ENCODE measurements at places on chromosomes 2 and 18.

DNA sequence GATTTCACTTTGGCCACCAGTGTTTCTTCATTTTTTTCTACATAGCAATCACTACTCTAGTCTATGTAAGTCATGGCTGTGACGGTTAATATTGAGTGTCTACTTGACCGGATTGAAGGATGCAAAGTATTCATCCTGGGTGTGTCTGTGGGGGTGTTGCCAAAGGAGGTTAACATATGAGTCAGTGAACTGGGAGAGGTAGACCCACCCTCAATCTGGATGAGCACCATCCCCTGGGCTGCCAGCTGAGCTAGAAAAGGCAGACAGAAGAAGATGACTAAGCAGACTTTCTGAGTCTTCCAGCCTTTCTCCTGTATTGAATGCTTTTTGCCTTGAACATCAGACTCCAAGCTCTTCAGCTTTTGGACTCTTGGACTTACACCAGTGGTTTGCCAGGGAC lies 265.0 kb upstream of the SLC8A1 start:
- no peak for DNase-seq

GRCh38 chr2:164700390-164700789 lies 79.1 kb upstream of the GRB14 start:
- no peak for DNase-seq

DNA sequence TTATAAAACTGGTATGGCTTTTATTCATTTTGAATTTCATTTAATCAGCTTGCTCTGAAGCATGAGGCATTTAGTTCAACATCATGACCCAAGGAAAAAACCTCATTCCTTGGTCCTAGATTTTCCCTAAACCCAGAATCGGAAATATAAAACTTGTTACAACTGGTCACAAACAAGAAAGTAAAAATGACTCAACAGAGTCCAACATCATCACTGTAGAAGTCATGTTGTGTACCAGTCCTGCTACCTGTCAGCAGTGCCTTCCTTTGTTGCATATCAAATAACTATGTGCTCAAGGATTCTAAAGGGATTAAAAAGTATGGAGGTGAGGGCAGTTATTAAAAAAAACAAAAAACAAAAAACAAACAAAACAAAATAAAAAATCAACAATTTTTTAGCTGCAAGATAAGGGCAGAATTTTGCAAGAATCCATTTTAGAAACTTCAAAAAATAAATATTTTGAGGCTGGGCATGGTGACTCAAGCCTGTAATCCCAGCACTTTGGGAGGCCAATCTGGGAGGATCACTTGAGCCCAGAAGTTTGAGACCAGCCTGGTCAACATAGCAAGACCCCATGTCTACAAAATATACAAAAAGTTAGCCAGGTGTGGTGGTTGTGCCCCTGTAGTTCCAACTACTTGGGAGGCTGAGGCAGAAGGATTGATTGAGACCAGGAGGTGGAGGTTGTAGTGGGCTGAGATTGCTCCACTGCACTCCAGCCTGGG lies 18.4 kb downstream of the NCKAP1 start:
- DNase-seq, result no peak

GRCh38 chr2:46351750-46352138 lies 54.5 kb downstream of the EPAS1 start:
- no peak for DNase-seq

GRCh38 chr2:127143841-127144782 lies 37.2 kb upstream of the BIN1 start:
- DNase-seq, result peak; percentile 96

- no peak for DNase-seq
Measured at GRCh38 chr2:188410504-188411235, 119.0 kb downstream of the GULP1 start.

DNA sequence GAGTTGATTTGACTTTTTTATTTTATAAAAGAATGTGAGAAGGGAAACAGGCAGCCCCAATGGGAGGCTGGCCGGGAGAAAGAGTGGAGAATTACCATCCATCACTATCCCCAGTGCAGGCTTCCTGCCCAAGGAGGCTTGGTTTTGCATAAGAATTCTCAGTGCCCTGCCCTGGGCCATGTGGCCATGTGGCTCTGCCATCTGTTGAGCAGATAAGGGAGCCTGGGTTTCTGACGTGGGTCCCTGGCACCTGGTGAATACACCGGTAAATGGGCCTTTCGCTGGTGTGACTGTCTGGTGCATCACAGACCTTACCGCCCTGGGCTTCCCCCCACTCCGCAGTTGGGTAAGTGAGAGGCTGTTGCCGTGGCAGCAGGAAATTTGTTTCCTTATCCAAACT lies 54.5 kb upstream of the TMEM163 start:
- no peak for DNase-seq

DNA sequence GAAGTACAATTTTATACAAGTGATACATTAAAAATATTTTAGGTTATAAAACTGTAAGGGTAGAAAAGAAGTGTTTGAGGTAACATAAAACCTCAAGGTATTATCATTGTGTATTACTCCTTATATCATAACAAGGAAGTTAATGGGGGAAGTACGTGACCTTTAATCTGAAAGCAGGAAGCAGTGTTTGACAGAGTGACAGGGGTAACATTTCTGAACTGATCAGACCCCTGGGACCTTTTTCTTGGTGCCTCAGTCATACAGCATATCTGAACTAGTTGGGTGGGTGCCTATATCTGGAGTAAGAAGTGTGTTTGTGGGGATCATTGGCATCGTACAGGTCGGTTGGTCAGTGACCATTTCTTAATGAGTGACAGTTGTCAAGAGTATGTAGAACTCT lies 43.0 kb downstream of the MALT1 start:
- no peak for DNase-seq

- no peak for DNase-seq
Measured at GRCh38 chr2:174062934-174063333, 97.8 kb upstream of the SP3 start.

DNA sequence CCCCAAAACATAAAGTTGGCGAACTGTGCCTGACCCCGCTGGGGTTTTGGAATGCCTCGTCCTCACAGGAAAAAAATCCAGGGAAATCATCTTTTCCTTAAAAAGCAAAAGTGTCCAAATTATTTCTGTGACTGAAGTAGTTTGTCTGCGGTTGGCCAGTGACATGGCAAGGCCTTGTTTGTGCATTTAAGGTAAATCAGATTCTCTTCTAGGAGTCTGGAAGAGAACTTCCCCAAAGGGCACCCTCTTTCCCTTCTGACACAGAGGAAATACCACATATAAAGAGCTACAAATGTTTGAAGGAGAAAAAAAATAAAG lies 737 bp upstream of the CYB5A start:
- no peak for DNase-seq

- DNase-seq, result no peak
Measured at GRCh38 chr2:75466708-75467311, 93.9 kb downstream of the EVA1A start.

DNA sequence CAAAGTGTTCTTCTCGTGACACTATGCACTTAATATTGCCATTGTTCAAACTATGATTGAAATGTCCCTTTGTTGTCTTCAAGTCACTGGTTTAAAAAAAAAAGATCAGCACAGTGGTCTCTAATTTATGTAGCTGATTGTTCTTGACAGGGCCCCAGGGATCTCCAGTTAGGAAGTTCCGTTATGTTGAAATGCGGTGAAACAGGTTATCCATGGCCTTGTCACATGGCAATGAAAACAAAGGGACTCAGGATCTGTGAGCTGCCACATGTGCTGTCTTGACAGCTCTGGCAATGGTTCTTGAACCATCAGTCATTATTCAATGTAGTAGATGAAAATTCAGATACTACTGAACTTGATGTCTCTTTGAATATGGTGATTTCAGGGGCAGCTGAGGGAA lies 147.4 kb downstream of the SETBP1 start:
- DNase-seq, result no peak

GRCh38 chr2:28495551-28496250 lies at the start of gene PLB1:
PLB1 (plus strand) TSS chr2:28496060; CDS start chr2:28496115, 55 bp downstream.
- DNase-seq, result no peak

GRCh38 chr2:234258562-234259141 lies 208.2 kb downstream of the SPP2 start:
- DNase-seq, result no peak

DNA sequence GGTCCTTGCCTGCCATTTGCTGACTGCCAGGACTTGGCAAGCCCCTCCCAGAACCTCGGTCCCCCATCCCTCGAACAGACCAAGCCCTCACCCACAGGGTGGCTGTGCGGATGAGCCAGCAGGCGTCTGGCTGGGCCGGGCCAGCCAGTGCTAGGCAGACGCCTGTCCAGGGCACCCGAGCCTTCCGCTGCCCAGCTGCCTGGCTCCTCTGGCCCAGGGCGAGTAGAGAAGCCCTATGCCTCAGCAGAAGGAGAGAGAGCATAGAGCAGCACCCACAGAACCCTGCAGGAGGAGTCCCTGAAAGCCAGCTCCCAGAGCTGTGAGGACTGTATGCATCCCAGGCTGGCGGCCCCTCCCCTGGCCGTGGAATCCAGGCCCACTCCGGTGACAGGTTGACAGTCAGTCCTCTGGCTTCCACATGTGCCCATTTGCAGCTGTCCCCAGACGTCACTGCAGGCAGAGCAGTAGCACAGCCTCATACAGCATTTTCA lies 62.1 kb upstream of the GLI2 start:
- no peak for DNase-seq

DNA sequence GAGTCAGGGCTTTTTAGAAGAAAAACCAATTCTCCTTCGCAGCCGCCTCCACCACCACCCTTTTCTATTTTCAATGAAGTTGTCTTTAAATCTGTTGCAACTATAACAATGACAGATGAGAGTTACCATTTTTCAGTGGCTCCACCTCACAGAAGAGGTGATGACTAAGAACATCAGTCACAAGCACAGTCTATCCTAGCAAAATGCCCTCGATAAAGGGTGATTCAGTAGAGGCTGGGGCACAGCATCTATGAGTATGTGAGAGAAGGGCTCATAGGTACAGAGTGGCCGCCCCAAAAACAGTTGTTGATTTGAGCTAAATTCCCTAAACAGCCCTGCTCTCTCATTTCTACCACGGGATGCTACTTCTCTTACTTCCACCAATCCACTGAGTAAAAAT lies 310.8 kb upstream of the MGAT5 start:
- no peak for DNase-seq

- peak; percentile 18 for DNase-seq
Measured at GRCh38 chr2:133780099-133780996, 212.1 kb upstream of the NCKAP5 start.

DNA sequence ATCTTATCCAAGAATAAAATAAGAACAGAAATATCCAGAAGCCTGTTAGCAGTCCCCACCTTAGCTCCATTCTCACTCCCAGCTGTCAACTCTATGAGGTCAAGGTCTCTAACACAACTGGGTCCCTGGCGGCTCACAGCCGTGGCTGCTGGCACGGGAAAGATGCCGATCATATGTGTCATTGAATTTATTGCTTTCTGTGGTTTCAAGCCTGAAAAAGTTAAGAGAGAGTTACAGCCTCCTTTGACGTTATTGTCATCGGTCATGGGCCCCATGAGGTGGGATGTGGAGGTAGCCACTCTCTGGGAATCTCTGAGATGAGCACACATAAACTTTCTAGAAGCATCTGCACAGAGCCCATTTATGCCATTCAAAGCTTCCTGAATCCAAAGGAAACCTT lies 28.7 kb upstream of the CABLES1 start:
- no peak for DNase-seq

DNA sequence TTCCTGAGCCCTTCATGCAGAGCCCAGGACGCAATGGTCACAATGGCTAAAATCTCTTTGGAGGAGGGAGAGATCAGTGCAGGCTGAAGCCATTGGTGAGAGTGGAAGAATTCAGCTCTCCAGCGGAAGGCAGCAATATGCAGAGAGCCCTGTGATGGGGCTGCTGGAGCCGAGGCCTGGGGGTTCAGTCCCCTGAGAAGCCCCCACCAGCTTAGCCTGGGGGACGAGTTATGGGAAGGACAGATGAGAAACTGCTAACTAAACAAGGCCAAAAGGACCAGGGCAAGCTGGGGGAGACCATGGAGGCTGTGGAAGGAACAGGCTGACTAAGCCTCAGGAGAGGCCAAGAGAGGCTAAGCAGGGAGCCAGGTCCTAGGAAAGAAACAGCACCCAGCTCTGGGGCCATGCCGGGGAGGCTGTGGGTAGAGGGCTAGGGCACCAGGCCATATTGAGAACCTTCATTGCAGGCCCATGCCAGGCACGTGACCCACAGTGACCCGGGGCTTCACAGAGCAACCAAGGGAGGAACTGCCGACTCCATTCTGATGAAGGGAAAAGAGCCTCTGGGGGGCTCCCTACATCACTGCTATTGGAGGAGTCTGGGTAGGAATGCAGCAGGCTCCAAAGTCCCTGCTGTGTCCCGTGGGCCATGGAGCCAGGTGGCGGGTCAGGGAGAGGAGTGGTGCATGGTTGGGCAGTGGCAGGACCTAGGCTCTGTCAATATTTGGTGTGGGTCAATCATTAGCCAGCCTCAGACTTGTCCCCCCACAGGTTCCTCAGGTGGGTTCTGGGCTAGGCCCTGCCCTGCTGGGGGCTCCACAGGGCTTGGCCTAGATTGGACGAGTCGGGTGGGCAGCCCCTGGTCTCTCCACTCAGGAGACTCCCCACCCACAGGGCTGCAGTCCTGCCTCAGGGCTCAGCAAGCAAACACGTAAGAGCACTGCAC lies 19.8 kb downstream of the PROC start:
- DNase-seq, result no peak

DNA sequence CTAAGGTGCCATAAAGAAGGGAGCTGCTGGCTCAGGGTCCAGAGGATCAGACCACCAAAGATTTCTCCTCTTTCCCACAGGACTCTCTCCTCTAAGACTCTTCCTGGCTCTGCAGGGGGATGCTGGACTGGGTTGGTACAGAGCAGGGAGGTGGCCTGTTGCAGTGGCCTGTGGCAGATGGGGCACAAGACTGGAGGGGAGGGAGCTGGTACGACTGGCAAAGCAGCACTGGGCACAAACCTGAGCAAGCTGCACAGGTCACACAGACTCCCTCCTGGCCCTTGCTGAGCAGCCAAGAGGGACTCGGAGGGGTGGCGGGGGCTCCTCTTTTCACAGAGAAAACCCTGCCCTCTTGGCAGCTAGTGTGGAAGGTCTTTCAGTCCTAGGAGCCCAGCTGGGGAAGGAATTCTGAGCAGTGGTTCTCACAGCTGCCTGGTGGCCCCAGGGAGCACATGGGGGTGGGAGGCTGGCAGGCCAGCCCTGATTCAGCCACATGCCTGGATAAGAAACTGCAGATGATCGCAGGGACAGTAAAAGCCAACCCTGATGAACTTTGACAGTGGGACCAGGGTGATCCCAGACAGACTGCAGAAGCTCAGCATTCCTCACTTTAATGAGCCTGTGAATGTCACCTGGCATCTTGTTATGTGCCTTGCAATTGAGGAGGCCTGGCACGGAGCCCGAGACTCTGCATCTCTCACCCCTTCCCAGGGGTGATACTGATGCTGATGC lies 32.5 kb upstream of the ACAA2 start:
- no peak for DNase-seq

Measured in posterior cingulate gyrus (tissue), 11 donors.